Stimulated activated CD4-positive, alpha-beta T cell treated with anti-CD3 and anti-CD28 coated beads, Interleukin-12 subunit alpha, Interleukin-12 subunit beta, amount 100 ng/mL, for 4 hours (primary cell): ENCODE measurements at places on chromosomes 6 and 20.

- no peak for DNase-seq
These were observed 2.5 kb downstream of the WTAP start for GRCh38 chr6:159729598-159730331.

- DNase-seq: peak; percentile 9
These were observed 145.6 kb upstream of the MANEA start for GRCh38 chr6:95431637-95432228.

DNA sequence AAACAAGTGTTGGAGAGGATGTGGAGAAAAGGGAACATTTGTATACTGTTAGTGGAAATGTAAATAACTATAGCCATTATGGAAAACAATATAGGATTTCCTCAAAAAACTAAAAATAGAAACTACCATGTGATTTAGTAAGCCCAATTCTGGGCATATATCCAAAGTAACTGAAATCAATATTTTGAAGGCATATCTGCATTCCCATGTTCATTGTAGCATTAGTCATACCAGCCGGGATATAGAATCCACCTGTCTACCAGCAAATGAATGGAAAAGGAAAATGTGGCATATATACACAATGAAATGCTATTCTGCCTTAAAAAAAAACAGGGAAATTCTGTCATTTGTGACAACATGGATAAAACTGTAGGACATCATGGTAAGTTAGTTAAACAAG lies 15.3 kb upstream of the C6orf58 start:
- DNase-seq: no peak

DNA sequence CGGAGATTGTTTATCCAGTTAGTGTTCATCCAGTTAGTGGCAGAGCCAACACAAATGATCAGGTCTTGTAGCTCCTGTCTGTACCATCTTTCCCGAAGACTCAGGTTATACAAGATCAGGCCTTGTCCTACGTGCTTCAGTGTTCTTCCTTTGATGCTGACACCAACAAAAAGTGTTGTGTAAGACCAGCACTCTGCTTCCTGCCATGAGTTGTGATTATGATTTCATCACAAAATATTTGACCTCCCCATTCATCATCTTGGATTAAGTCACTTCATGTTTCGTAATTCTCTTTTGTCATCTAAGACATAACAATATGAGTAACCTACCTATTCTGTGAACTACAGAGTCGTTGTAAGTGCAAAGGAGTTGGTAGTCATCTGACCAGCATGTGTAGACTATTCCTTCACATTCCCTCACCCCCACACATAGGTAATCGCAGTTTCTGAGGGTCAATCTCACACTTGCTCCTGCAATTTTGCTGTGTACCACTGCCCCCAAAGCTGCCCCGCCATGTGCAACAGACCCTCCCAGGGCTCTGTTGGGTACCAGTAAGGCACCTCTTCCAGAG lies 135.6 kb upstream of the SLC22A23 start:
- no peak for DNase-seq

DNA sequence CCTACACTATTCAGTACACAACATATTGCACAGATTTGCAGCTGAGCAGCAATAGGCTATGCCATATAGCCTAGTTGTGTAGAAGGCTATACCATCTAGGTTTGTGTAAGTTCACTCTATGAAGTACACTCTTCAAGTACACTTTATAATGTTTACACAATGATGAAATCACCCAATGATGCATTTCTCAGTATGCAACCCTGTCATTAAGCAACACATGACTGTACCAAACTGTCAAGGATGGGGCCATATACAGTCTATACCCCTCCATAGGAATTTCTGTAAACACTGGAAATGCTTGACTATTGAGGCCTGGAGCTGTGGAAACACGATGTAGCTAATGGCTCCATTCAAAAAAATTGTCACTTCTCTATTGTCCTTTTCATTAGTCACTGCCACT lies 535.4 kb downstream of the EPM2A start:
- no peak for DNase-seq

DNA sequence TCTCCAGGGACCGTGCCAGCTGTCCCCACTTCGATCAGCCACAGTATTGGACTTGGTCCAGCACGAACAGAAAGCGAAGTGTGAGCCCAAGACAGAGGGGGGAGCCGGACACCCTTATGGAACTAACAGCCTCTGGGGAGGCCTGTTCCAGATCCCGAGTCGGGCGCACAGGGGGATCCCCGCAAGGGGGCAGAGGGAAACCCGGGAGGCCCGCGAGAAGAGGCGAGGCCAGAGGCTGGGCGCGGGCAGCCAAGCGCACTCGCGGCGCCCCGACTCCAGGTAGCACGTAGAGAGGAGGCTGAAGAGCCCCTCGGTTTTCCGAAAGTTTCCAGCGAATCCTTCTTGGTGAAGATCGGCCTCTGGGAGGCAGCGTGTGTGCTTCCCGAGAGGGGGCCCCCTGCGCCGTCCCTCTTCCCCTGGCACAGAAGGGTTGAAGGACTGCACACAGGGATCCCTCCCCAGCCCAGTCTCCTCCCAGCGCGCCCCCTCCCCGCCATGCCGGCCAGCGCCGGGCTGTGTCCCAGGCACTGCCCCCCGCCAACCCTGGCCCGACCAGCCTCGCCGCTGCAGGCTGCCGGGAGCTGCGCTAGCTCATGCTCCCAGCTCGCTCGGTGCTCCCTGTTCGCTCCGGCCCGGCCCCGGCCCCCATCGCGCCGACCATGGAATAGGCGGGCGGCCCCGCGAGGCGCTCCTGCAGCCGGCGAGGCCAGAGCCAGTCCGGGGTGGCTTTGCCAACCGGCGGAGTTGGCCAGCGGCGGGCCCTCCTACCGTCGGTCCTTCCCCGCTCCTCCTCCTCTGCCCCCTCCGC lies 577 bp upstream of the SLC24A3 start:
- DNase-seq: no peak

- no peak for DNase-seq
These were observed 4.0 kb downstream of the ZSWIM3 start for GRCh38 chr20:45861221-45862075.

DNA sequence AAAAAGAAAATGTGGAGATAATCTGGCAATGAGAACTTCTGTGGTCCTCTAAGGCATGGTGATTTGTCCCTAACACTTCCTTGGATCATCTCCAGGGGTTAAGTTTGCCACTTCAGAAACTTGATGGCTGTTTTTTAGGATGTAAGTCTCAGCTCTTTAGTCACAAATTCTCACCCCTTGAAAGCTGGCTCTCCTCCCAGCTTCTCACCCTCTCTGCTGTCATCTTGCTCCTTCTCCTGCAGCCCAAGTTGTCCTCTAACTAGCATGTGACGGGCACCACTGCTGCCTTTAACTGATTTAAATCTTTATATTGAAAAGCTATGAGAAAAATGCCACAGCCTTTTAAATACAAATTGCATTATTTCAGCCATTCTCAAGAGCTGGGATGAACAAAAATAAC lies 107.8 kb downstream of the MAP3K5 start:
- no peak for DNase-seq

GRCh38 chr20:37337208-37337991 lies 8.5 kb upstream of the SRC start:
- DNase-seq: no peak

GRCh38 chr6:159282421-159282820 lies 113.2 kb downstream of the FNDC1 start:
- DNase-seq: no peak

GRCh38 chr6:29827579-29828470 lies at the start of gene HLA-G:
Gene HLA-G (plus strand): TSS chr6:29827825. CDS start chr6:29827845, 20 bp downstream.
- DNase-seq: no peak

DNA sequence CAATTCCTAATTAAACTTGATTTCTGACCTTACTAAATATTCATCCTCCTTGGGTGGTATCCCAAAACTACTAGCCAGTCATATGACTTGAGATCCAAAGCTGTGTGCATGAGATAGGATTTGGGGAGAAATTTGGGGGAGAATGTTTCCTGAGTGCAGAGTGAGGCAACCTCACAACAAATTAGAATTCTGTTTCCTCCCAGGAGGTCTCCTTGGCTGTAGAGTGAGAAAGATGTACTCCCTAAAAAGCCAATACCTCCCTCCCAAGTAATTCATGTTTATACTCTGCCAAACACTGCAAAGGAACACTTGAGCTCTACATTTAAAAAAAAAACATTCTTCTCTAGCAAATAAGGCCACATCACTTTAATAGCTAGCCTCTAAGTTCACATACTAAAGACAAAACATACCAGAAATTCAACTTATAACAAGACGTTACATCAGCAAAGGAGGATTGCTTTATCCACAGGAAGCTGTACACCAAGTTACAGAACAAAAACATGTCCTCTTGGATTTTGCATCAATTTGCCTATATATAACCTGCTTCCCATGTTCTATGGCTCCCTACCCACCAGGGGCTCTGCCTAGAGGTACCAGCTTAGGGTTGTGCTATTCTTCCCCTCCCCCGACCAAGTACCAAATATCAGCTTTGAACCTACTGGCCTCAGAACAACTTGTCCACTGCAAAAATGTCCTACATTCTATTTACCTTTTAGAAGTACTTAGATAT lies 15.4 kb upstream of the TMEM30A start:
- no peak for DNase-seq

- DNase-seq: no peak
These were observed 82.1 kb upstream of the SIRPA start for GRCh38 chr20:1813101-1813529.

DNA sequence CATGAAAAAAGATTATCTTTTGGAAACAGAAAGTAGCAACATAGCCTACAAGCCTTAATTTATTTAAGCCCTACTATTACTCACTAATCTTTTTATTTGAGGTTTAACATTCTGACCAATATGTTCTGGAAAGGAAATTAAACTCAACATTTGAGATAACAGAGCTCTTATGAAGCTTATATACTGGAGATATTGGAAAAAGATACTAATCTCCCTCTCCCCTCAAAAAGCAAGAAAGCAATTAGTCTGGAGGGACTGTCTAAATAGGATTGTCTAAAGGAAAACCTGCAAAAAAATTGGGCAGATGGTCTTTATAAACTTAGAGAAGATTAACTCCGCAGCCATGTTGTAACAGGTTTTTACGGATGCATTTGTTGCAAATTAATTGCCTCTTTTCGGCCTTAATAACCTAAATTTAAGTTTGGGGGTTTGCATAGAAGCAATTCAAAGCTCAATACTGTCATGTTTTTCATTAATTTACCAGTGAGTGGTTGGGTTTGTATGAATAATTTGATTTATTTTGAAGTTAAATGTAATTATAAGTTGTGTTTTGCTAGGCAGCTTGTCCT lies 79.1 kb downstream of the SHLD1 start:
- no peak for DNase-seq

DNA sequence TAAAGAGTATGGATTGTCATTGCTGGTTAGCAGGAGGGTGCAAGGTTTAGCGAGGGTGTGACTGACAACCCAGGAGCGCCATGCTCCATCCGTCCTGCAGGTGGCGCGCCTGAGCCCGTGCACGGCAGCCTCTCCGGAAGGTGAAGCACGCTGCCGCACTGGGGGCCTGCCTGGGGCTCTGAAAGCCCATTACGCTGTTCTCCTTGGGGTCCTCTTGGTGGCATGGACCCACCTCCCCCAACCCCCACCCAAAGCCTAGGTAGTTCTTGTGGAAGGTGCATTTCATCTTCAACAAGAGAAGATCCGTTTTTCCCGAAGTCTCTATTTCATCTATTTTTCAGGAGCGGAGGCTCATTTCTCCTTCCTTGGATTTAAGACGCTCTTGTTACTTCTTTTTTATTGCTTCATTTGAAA lies 197.4 kb upstream of the KCNG1 start:
- DNase-seq: peak; percentile 61

DNA sequence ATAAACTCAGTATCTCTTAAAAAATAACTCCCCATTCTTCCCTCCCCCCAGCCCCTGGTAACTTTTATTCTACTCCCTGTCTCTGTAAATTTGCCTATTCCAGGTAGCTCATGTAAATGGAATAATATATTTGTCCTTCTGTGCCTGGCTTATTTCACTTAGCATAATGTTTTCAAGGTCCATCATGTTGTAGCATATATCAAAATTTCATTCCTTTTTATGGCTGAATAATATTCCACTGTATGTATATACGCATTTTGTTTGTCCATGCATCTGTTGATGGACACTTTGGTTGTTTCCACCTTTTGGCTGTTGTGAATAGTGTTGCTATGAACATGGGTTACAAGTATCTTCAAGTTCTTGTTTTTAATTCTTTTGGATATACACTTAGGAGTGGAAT lies 13.0 kb downstream of the PERP start:
- DNase-seq: no peak

DNA sequence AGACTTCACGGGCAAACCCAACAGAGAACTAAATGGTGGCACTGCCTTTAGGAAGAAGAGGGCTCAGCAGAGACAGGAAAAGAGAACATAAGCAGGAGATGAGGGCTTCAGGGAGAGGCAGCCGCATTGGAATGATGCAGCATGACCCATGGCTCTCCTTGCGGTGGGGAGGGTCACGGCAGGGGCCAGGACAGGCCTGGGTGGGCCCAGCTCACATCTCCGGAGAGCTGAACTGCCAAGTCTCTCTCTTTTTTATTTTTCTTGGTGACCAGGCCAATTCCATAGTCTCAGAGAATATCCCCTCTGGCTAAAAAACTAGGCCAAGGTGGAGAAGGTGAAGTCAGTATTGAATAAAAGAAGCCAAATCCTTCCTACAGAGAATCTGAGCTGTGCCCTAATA lies 77.5 kb upstream of the TRAF3IP2 start:
- DNase-seq: no peak

- DNase-seq: no peak
These were observed 48.9 kb upstream of the SIRPA start for GRCh38 chr20:1846341-1846740.

GRCh38 chr20:36490191-36490590 lies 51.1 kb upstream of the MYL9 start:
- DNase-seq: no peak

DNA sequence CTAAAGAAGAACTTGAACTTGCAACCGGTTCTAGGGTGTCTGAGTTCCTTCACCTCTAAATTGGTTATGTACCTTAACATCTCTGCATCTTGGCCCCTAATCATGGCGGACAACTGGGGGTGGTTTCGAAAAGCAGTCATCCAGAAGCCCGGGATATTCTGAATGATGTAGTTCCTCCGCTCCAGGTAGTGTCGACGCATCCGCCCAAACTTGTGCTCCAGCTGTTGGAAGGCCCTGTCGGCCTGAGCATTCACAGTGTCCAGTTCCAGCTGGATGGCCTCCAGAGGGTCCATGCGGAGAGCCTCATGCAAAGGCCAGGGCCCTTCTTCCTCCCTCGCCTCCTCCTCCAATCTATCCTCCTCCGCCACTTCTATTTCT lies 887 bp downstream of the TSPYL1 start:
- no peak for DNase-seq

DNA sequence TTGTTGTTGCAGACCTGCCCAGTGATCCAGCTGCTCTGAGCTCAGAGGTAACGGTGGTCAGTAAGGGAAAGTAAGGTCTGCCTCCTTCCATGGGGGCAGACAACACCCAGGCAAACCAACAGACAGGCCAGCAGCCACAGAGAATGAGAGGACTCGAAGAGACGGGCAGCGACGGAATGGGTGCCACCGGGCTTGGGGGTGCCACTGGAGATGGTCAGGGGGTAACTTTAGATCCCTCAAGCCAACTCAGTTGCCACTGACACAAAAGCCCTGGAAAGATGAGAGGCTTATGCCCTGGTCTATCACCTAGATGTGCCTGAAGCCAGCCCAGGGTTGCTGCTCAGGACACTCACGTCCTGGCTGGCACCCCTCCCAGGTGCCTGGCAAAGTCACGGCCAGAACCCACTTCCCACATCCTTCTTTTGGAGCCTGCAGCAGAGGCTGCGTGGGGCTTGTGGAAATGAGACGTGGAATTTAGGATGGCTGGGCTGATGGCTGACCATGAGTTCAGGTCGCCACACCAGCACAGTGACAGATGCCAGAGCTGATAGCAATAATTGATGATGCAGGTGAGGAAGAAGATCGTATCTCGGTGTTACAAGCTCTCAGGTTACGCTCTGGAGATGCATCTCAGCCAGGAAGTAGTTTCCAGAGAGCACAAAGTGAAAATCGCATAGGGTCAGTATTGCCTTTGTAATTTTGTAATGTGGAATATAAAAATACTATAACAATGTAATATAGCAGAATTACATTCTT lies 209.1 kb downstream of the SYNDIG1 start:
- DNase-seq: no peak
